ENCODE measurements at places on chromosomes 4 and X.

DNA sequence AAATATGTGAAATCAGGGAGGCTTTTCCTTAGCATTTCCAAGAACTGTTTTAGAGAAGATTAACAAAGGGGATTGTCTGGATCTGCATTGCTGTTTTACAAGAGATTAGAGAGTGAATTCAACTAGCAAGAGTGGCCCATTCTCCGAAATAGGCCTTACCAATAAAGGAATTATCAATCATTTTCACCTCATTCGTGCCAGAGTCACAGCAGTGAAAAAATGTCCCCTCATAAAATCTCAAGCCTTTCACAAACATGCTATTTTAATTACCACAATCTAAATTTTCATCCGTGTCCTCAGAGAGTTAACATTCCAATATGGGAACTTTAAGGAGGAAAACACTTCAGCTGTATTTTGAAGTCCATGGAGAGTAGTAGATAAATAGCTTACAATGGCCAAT is 979.6 kb downstream of the RPA4 start:
- DNase-seq = no peak

DNA sequence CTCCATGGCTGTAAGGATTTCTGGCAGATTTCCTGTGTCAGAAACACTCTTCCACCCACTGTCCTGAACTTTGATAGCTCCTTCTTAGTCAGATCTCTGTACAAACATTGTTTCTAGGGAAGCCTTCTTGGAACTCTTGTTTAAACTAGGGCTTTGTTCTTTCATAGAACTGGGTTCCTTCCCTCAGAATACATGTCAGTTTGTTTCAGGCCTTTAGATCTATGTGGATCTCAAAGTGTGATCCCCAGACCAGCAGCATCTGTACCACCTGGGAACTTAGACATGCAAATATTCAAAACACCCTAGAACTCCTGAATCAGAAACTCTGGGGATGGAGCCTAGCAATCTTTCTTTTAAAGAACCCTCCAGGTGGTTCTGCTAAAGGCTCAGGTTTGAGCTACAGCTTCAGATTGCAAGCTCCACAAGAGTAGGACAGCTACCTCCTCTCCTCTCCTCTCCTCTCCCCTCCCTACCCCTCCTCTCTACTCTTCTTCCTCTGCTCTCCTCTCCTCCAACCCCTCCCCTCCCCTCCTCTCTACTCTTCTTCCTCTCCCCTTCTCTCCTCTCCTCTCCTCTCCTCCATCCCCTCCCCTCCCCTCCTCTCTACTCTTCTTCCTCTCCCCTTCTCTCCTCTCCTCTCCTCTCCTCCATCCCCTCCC is 12.7 kb downstream of the RASSF6 start:
- no peak for DNase-seq

DNA sequence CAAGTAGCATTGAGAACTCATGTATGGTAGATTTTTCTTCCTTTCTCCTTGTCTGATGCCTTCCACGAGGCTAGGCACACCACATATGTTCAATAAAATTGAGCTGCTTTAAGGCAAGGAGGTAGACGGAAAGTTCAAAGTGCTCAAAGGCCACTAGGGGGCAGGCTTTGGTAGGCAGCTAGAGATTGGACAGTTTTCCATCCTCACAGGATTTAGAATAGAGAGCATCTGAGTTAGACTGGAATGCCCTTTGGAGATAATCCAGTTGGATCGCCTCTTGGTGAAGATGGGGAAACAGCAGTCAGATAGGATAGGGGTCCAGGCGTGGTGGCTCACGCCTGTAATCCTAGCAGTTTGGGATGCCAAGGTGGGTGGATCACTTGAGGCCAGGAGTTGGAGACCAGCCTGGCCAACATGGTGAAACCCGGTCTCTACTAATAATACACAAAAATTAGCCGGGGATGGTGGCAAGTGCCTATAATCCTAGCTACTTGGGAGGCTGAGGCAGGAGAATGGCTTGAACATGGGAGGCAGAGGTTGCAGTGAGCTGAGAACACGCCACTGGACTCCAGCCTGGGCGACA is 30.4 kb downstream of the ELF4 start:
- peak; percentile 47 for DNase-seq

- no peak for DNase-seq
These were observed 20.6 kb downstream of the VSIG4 start for GRCh38 chrX:66019310-66019652.

DNA sequence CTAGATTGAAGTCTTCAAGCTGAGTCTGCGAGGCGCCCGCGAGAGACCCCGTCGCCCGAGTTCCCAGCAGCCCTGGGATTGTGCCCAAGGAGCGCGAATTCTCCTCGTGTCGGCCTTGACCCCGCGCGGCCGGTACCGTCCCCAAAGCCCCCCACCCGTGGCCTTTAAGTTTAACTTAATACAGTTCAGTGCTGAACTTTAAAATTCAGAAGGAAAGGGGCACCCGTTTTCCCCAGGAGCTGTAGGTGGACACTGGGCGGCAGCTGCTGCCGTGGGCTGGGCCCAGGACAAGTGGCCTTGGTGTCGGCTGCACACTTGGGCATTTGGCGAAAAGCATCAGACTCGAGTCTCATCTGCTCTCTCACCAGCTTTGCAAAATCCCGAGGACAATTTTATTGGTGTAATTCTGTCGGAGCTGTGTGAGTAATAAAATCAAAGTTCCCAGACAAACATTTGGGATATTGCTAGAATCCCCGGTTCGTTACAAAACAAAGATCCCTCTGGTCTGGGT is 634 bp downstream of the CWH43 start:
- DNase-seq = no peak

DNA sequence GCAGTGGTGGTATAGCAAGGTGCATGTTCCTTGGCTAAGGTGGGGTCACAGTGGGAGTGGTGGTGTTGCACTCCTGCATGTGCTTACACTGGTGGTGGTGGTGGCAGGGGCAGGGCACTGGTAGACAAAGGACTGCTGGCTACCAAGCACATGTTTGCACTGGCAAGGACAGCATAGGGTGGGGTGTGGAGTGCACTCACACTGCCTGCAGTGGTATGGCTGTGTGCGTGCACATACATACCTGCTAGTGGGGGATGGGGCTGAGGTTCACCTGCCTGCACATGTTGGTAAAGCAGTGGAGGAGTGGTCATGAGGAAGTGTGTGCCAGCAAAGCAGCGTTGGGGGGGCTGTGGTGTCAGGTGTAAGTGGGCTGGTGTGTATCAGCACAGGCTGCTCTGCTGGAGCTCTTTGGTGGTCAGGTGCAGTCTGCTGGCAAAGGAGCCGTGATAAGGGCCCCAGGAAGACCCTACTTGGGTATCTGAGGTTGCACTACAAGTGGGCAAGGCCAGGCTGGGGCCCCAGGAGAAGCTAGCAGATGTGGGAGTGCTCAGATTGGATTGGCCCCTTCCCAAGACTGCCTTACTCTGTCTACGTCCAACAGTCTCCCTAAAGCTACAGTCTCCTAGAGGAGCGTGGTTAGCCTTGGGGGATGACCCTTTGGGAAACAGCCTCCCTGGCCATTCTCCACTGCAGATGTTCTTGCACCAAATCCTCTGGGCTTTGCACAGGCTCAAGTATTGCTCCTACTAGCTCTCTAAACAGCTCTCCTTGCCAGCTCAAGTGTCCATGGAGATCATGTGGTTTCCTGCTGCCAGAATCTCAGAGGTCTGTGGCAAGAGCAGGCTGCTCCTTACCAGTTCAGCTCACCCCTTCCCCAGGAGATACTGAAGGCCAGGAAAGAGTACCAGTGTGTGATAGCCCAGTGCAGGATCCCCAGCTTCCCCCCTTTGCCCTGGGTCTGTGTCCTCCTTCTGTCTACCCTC is 486.3 kb upstream of the PABPC4L start:
- no peak for DNase-seq

DNA sequence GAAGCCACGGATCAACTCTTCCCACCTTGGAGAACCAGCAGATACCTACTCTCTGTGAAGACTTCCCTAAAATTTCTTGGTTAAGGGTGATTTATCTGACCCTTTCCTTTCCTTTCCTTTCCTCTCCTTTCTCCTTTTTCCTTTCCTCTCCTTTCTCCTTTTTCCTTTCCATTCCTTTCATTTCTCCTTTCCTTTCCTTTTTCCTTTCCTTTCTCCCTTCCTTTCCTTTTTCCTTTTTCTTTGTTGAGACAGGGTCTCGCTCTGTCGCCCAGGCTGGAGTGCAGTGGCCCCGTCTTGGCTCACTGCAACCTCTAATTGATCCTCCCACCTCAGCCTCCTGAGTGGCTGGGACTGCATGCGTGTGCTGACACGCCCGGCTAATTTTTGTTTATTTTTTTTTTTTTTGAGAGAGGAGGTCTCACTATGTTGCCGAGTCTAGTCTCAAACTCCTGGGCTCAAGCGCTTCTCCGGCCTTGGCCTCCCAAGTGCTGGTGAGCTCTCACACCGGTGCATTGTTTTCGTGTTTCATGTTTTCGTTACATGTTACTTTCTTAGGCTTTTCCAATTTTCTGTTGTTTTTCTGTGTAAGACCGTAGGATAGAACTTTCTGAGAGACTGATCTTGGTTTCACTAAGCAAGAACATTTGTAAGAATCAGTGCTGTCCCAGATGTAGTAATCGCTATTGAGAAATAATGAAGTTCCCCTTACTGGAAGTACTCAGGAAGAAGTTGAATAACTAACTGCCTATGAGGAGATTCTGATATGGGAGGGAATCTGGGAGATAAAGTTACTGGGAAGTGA is 2.0 kb downstream of the TMEM165 start:
- no peak for DNase-seq

GRCh38 chrX:42739741-42740140 is 38.2 kb downstream of the PPP1R2C start:
- no peak for DNase-seq

- DNase-seq = no peak
These were observed 23.1 kb downstream of the DACH2 start for GRCh38 chrX:86171366-86171765.

- no peak for DNase-seq
These were observed 4.6 kb upstream of the CHRNA9 start for GRCh38 chr4:40330536-40330935.

- no peak for DNase-seq
These were observed 146.4 kb downstream of the PCDH19 start for GRCh38 chrX:100263650-100264049.

- no peak for DNase-seq
These were observed 6.6 kb downstream of the PAK3 start for GRCh38 chrX:111102636-111103035.

- DNase-seq = no peak
These were observed 276.1 kb upstream of the LCORL start for GRCh38 chr4:18297684-18298083.

GRCh38 chr4:16110199-16110598 is 26.4 kb upstream of the PROM1 start:
- DNase-seq = no peak

DNA sequence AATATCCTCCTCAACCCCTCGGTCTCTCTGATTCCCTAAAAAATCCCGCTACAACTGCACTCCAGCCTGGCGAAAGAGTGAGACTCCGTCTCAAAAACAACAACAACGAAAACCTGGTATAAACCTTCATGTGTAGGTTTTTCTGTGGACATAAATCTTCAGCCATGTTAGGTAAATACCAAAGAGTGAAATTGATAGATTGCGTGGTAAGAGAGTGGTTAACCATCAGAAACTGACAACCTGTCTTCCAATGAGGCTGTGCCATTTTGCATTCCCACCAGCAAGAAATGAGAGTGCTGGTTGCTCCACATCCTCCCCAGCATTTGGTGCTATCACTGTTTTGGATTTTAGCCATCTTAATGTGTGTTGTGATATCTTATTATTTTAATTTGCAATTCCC is 10.9 kb downstream of the TBC1D19 start:
- no peak for DNase-seq

GRCh38 chr4:5463361-5463760 is 245.0 kb downstream of the EVC2 start:
- no peak for DNase-seq

GRCh38 chr4:180436361-180436760 is 1806.8 kb upstream of the TENM3 start:
- DNase-seq = no peak

DNA sequence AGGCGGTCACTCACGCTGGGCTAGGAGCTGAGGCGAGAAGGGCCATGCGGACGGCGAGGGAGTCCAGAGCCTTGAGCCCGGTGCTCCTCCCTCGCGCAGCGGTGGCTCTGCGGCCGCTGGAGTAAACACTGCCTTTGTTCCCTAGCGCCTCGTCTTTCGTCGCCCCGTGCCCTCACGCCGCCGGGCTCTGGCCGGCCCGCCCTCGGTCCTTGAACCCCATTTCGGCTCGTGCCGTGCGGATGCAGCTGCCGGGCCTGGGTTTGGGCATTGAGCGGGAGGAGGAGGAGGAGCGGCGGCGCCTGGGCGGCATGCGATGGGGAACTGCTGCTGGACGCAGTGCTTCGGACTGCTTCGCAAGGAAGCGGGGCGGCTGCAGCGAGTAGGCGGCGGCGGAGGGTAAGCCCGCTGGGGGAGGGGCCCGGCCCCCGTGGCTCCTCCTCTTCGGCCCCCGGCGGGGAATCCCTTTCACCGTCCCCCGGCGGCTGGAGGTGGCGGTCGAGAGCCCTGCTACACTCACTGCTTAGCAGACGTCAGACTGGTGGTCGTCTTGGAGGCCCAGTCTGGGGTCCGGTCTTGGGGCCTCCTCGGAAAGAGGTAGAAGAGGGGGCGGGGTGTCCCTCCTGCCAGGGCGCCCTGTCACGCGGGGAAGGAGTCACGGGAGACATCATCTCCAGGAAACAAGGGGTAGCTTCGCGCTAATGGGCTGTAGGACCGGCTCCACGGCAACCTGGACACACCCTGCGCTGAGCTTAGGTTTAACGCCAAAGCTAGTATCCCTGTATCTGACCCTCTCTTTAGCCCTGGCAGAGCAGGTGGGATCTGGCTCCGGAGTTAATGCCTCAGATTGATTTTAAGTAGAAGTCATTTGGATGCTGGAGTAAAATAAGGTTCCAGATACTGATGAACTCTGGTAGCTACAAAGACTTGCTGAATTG is at the start of gene AP1AR:
Gene AP1AR, plus strand, starts transcription at position 9 of the 935 bp plus-strand sequence. Its CDS starts 305 bp downstream, at position 314.
- peak; percentile 81 for DNase-seq

DNA sequence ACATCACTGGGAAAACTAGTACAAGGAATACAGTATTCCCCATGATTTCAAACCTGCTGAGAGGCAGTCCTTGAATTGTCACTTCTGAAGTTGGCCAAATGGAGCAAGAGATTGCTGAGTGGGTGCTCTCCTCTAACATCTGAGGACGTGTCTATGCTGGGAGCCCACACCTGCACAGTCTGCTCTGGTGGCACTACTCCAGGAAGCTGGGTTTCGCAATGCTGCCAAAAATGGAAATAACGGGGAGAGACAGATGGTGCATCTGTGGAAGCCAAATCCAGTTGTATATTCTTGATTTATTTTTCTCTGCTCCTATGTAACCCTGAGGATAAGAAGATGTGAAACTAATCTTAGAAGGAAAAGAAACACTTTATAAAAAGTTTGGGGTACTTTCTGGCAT is 240.1 kb upstream of the CTSO start:
- no peak for DNase-seq
